ENCODE measurements at places on chromosomes 1 and 21. TPM values are rescaled to one million over a fixed set of nuclear protein-coding genes. Genes with fewer than 3 reads are reported as not detected.
A peak's percentile ranks its signal among the peaks of the same experiment; 100 is the strongest.

DNA sequence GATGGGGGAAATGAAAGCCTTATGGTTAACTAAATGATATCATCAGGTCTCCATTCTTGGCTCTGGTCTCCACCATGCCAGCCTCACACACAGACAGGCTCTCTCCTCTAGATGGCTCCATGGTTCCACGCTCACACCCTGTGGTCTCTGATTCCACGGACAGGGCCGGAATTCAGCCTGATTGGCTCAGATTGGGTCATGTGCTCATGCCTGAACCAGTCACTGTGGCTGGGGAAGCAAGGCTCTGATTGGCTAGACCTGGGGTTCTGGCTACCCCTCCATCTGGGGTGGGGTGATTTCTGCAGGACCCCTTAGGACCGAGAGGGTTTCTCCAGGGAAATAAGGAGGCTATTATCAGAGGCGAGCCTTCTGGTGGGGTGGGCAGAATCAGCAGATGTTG is 277.0 kb downstream of the PTPRU start:
- peak; percentile 65 for DNase-seq

GRCh38 chr1:242784807-242785206 is 260.3 kb upstream of the PLD5 start:
- DNase-seq, result peak; percentile 63

DNA sequence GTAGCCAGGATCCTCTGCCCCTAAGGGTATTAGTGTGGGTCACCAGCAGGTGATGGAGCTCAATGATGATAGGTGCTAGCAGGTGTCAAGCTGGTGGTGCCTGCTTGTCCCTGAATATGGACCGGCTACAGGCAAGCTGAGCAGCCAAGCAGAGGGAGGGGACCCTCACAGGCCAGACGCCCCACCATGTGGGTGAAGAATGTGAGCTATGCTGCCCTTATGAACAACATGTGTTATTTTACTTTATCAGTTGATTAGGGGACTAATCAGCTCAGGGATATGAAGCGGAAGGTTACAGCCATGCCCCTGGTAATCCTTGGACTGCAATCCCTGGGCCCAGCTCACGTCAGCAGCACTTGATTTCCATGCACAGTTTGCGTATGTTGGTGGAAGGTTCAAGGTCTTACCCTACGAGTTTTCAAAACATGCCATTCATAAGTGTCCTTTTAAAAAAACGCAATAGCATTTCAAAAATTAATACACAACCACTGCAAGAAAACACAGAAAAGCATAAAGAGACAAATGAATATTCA is 106.0 kb downstream of the CDC7 start:
- no peak for DNase-seq

GRCh38 chr1:224168859-224169380 is 14.1 kb upstream of the DEGS1 start:
- DNase-seq, result peak; percentile 97

DNA sequence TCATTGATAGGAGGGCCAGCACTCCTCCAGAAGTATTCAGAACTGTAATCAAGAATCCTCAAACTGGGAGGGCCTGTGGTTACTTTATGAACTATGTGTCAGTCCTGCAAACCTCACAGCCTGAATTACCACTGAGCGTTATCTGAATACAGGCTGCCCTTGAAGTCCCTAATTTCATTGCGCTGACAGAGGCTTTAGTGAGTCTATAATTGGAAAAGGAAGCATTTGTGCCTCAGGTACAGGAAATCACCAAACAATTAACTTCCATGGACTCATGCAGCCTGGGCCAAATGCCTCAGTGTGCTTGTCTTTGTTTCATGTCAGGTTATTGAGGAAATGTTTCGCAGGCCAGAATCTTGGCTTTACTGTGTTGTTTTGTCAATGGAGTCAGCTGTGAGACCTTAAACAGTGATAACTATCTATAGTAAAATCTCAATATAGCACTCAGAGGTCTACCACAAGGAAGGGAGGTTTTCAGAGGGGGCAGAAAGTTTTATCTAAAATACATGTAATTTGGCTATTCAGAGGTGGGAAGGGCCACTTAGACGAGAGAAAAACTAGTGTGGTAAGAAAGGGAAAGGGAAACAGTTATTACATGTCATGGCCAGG is 32.9 kb upstream of the DOCK7 start:
- peak; percentile 71 for DNase-seq

GRCh38 chr1:3349968-3350299 is 104.5 kb upstream of the ARHGEF16 start:
- DNase-seq, result no peak

DNA sequence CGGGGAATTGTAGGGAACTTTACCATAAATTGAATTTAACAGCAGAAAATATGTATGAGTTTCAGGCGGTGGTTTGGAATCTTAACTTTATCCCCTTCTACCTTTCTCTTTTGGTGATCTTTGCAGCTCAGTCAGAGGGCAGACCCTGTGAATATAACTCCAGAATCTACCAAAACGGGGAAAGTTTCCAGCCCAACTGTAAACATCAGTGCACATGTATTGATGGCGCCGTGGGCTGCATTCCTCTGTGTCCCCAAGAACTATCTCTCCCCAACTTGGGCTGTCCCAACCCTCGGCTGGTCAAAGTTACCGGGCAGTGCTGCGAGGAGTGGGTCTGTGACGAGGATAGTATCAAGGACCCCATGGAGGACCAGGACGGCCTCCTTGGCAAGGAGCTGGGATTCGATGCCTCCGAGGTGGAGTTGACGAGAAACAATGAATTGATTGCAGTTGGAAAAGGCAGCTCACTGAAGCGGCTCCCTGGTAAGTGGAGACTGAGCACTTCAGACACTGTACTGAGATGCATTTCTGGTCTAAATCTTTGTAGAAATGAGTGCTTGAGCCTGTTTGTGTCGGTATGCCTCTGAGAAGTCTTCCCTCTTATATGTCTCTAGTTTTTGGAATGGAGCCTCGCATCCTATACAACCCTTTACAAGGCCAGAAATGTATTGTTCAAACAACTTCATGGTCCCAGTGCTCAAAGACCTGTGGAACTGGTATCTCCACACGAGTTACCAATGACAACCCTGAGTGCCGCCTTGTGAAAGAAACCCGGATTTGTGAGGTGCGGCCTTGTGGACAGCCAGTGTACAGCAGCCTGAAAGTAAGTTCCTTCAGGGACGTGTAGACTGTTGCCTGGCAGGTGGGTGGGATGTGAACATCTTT is 1.5 kb downstream of the CCN1 start:
- DNase-seq, result peak; percentile 70

GRCh38 chr1:113675302-113675701 is 84.0 kb downstream of the PHTF1 start:
- peak; percentile 13 for DNase-seq

- no peak for DNase-seq
Measured at GRCh38 chr1:169610858-169611257, 19.1 kb downstream of the SELP start.

DNA sequence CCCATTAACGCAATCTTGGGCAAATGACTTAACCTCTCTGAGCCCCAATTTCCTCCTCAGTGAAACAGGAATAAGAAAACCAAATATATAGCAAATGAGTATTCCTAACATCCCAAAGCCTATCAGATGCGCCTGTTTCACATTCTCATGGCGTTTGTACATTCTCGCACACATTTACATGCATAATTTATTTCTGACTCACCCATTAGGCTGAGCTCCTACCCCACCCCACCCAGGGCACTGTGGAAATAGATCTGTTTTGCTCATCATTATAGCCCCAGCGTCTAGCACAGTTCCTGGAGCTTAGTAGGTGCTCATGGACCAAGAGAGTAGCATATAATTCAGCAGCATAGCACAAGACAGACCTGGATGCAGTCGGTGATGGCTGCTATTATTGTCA is 146.1 kb upstream of the VANGL1 start:
- peak; percentile 84 for DNase-seq

DNA sequence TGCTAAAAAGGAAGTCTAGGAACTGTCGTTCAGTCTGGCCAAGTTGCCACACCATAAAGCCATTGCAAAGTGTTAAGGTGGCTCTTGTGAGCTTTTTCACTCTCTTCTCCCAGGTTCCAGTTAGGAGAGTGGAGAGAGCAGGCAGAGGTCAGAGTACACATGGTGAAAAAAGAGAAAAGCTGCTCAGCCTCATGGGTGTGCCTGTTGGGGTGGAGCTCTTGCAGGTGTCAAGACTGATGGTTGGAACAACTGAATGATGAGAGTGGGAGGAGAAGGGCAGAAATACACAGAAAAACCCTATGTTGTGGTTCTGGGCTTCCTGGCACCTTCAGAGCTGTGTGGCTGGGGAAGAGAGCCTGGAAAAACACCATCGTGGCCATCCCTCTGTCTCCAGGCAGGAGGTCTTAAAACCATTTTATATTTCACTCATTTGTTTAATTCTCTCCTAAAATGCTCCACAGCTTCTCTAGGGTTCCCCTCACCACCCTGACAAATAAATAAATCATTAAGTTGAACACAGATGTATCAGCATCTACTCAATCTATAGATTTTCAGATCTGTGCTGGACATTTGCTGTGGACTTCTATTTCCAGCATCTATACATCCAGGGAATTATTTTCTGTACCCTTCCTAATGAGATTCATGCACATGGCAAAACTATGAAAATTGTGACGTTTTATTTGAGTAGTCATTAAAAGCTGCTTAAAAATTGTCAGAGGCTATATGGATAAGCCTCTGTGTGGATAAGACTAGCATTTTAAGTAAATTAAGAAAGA is 17.5 kb downstream of the UBASH3A start:
- DNase-seq, result no peak

DNA sequence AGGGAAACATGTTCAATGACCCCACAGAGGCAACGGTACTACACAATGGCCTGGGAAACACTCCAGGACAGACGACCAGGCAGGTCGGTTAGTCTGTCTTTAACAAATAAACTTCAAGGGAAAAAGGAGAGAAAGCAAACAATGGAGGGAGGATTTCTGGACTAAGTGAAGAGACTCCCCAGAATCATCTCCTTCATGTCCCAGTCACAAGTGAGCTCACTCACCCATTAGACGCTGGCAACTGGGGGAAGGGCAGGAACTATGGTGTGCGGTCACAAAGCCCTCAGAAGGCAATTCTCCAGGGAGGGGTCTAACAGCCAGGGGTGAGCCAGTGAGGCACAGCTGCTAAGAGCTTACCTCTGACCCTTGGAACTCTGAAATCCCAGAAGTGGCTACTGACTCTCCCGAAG is 55.7 kb upstream of the NADK start:
- peak; percentile 23 for DNase-seq

GRCh38 chr1:241654641-241655040 is 2.6 kb downstream of the WDR64 start:
- DNase-seq, result no peak

GRCh38 chr1:9311479-9311878 is 18.8 kb downstream of the SPSB1 start:
- DNase-seq, result no peak

DNA sequence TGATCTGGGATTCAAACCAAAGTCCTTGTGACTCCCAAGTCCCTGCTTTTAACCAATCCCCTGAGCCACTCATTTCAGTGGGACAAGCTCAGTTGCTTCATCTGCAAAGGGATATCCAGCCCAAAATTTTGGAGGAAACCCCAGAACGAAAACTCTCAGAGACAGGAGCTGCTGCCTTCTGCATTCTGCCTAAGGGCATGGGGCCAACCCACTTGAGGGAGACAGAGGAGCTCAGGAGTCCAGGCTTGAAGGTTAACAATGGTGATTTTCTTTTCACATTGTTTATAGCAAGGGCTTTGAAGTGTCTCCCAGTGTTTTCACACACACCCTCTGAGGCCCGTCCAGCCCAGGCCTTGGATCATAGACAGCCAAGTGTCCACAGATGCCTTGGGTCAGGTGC is 148.1 kb upstream of the CTTNBP2NL start:
- DNase-seq, result no peak

DNA sequence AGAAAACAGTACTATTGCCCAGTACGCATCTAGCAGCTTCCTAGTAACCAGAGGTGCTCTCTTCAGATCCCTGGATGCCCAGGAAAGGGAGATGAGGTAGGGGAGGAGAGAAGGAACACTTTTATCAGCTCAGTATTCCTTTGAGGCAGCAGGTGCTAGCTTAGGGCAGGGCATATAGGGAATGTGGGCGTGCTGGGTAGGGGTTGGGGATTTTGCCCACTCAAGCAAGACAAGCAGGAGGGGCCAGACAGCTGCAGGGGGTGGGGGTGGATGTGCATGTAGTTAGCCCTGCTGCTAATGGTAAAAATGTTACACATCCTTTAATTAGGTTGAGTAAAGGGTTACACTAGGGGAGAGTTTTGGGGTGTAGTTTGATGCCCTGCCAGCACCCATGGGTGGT is 18.1 kb upstream of the AVPR1B start:
- no peak for DNase-seq

DNA sequence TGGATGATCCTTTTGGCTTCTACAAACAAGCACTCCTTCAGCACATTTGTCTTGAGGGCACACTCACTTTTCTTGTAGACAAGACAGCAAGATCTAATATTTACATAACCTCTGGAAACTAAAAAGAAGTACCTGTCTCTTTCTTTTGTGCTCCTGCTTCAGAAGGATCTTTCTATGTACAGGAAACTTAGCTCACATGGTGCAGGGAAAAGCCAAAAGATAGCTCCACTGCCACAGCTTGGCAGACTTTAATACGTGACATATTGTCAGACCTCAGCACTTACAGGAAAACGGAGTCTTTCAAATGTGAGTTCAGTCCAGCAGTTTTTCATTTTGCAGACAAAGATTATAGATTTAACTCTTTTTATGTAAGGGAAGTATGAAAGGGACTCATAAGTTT is 225.5 kb upstream of the SAMSN1 start:
- DNase-seq, result no peak

DNA sequence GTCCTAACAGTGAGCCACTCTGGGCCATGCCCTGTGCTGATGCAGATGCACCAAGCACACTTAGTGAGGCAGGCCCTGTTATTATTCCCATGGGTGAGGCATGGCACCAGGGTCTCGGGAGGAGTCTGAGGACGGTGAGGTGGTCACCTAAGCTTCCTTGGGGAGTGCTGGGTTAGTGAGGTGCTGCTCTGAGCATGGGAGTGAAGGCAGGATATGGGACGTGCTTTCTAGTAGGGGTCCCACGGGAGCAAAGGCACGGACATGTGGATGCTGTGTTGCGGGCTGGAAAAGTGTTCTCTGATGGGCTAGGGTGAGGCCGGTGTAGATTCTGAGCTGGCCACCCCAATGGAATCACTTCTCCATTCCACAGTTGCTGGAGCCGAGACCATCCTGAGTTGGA is 77.5 kb upstream of the CSF3R start:
- DNase-seq, result no peak

GRCh38 chr21:35231090-35231489 is 182.0 kb upstream of the RUNX1 start:
- DNase-seq, result peak; percentile 48

- DNase-seq, result no peak
Measured at GRCh38 chr1:74830766-74831165, 97.8 kb downstream of the TYW3 start.

GRCh38 chr1:193479187-193479586 is 292.8 kb upstream of the B3GALT2 start:
- DNase-seq, result no peak

- peak; percentile 1 for DNase-seq
Measured at GRCh38 chr1:114756009-114756892, 1.5 kb downstream of the CSDE1 start.

PTPN22 gene
- total RNA-seq, result 1.3 TPM

OR2AK2 gene
- total RNA-seq, result not detected

ATAD3C gene
- 1.8 TPM for total RNA-seq

SEC16B gene
- total RNA-seq, result 4.2 TPM

AKNAD1 gene
- total RNA-seq, result not detected

C1orf167 gene
- not detected for total RNA-seq

LYSMD1 gene
- total RNA-seq, result 9.5 TPM

SLFNL1 gene
- total RNA-seq, result 0.14 TPM

CD5L gene
- total RNA-seq, result not detected

SYTL1 gene
- 10.7 TPM for total RNA-seq

NUAK2 gene
- total RNA-seq, result 49.4 TPM

All from astrocyte (in vitro differentiated cells and primary cell).